Activated effector memory CD4-positive, alpha-beta T cell treated with Interleukin-2 at 50 U/mL for 16 hours (primary cell): ENCODE measurements at places on chromosomes 3 and 15.

DNA sequence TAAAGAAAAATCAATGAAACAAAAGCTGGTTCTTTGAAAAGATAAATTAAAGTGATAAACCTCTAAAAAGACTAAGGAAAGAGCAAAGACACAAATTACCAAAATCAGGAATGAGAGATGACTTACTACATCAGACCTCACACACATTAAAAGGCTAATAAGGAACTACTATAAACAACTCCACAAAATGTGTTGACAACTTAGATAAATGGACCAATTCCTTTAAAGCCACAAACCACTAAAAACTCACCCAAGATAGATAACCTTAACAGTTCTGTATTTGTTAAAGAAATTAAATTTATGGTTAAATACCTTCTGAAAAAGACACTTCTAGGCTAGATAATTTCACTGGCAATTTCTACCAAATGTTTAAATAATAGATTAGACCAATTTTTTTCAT is 170.4 kb downstream of the SMAD6 start:
- DNase-seq = no peak

- no peak for DNase-seq
Observed at GRCh38 chr3:9786825-9787669, 5.2 kb downstream of the TADA3 start.

- no peak for DNase-seq
Observed at GRCh38 chr3:45544717-45545296, 49.7 kb upstream of the LIMD1 start.

DNA sequence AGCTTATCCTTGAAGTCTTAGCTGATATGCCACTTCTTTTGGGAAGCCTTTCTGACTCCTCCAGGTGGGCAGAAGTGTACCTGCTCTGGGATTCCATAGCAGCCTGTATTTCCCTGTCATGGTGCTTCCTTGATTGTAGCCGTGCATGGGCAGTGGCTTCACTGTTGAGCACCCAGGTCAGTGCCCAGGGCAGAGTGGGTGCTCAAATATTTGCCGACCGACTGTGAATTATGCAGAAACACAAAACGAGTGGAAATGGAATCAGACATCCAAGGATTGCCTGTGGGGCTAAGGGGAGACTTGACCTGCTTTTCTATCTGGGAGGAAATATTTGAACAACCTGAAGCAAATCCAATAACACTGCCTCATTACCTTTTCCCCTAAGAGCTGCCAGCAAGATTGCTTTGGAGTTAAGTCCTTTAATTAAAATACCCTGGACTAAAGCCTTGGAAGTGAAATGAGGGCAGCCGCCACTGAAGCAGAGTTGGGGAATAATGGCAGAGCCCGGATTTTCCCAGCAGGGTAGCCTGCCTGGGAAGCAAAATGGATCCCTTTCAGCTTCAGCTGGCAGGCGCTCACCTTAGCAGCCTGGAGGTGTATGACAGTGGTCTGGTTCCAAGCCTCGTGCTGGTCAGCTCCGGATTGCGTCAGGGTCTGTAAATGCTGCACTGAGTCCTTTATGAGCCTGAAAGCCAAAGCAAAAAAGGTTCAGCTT is 14.9 kb downstream of the ACOX2 start:
- no peak for DNase-seq

- DNase-seq = no peak
Observed at GRCh38 chr3:40172560-40172959, 136.9 kb upstream of the EIF1B start.

DNA sequence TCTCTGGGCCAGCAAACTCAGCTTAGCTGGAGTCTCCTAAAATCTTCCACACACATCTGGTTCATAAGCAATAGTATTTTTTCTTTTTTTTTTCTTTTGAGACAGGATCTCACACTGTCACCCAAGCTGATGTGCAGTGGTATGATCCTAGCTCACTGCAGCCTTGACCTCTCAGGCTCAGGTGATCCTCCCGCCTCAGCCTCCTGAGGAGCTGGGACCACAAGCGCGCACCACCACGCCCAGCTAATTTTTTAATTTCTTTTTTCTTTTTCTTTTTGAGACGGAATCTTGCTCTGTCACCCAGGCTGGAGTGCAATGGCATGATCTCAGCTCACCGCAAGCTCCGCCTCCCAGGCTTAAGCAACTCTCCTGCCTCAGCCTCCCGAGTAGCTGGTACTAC is 34.3 kb downstream of the RNU5B-1 start:
- DNase-seq = no peak

DNA sequence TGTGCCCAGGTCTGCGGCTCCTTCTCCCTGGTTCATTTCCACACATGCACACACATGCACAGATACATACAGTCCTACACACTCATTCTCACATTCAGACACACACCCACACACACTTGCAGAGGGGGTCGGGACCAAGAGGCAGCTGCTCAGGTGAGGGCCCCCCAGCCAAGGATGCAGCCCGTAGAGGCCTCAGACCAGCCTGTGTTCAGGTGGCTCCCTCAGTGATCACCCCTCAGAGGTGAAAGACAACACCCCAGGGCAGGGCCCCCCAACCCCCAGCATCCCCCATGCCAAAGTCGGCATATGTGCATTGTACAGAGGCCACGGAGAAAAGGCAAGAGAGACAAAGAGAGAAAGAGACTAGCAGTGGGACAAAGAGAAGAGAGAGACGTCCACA is 5.9 kb upstream of the CORO2B start:
- DNase-seq = no peak

DNA sequence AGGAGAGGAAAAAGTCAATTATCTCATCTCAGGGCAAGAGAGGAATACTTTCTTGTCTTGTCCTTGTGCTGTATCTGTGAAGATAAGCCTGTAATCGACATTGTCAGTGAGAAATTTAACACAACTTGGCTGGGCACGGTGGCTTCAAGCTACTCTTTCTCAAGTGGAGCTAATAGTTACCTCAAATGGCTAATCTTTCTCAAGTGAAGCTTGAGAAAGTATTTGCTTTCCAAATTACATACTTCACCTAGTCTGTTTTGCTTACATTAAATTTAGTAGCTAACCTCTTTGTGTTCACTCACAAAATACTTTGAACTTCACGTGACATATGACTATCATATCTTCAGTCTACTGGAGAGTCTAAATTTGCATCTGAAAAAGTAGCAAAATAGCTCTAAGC is 48.3 kb upstream of the B3GALNT1 start:
- DNase-seq = no peak

DNA sequence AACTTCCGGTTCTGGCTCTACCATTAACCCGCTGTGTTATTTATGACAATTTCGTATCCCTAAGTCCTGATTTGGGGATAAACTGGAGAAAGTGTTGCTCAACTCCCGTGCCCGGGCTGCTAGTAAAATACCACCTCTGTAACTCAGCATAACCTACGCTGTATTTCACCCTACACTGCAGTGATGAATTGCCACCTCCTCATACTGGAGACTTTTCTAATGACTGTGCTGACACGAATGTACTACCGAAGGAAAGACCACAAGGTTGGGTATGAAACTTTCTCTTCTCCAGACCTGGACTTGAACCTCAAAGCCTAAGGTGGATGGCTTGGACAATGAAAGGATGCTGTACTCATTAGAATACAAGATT is 16.5 kb downstream of the SLC51A start:
- no peak for DNase-seq

DNA sequence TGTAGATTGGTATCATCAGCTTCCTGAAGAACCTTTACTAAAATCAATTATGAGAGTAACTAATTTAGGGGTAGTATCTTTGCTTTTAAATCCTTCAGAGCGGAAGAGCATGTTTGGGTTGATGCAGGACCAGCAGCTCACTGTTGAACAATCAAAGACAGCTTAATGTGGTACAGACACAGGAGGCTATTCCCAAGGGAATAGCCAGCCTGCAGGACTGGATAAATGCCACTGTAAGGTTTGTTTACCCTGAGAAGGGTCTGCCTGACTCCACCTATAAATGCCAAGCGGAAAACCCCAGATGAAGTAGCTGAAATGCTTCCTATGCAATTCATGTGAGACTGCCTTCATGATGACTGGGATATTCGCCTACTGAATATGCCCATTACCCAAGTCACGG is 16.0 kb upstream of the STAC start:
- no peak for DNase-seq

- no peak for DNase-seq
Observed at GRCh38 chr3:8555113-8555661, 53.6 kb downstream of the LMCD1 start.

DNA sequence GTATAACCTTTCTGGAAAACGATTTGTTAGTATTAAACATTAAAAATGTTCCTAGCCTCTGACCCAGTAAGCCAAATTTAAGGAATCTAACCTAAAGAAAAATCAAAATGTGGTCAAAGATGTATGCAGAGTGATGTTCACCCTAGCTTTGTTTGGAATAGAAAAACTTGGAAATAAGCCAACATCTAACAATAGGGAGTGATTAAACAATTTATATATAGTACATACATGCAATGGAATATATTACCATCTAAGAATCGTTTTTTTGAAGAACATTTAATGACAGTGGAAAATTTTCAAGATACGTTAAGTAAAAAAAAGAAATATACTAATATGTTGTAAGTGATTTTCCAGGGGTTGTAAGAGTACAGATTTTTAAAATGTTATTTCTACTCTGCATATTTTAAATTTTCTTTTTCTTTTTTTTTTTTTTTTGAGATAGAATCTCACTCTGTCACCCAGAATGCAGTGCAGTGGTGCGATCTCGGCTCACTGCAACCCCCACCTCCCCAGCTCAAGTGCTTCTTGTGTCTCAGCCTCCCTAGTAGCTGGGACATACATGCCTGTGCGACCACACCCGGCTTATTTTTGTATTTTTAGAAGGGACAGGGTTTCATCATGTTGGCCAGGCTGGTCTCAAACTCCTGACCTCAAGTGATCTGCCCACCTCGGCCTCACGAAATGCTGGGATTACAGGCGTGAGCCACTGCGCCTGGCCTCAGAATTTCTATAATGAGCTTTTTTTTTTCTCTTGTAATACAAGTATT is 54.9 kb downstream of the ANP32A start:
- no peak for DNase-seq

- no peak for DNase-seq
Observed at GRCh38 chr15:66565741-66566144, at the start of gene LCTL. Gene LCTL (minus strand): TSS chr15:66565998. CDS start chr15:66565365, 633 bp downstream.

DNA sequence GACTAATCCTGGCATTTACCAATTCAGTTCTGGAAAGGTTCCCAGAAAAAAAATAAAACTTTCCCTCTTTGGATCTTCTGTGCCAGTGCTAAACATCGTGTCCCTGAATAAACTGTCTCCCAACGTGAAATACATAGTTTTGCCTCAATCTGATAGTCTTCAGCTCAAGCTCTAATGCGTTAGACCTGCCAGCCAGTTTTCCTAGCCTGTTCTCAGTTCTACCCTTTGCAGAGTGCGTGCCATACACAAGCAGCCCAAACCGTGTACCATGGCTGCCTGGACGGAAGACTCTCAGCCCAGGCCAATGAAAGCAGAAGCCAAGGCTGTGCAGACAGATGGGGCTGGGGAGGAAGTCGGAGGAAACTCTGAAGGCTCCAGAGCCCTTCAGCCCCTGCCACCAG is 11.4 kb upstream of the OCA2 start:
- no peak for DNase-seq

DNA sequence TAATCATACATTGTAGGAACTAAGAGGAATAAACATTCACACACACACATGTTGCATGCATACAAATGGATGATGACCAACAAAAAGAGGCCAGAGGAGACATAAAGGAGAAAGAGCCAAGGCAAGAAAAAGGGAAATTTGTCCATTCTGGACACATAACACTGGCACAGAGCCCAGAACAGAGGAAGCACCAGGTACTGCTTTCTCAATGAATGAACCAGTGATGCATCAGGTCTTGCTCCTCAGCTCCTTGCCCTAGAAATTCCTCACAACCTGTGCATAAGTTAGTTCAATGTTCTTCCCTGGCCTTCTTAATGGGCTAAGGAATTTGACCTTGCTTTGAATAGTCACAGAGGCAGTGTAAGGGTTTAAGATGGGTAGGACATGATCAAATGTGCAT is 270.3 kb downstream of the ERC2 start:
- no peak for DNase-seq

DNA sequence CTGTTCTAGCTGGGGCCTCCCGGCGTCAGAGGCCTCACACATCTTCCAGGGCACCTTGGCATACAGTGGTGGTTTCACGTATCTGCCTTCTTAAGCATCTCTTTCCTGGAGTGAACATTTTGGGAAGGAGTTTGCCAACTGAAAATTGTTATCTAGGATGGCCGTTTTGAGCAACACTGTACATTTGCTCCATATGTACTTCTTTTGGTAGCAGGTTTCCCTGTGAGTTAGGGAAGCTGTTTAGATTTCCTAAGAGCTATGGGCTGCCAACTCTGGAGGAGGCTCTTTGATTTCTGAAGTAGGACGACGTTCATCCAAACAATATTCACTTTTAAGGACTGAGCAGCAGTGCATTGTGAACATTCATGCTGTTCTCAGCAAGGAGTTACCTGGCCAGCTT is 665.9 kb downstream of the SQOR start:
- no peak for DNase-seq

- peak; percentile 18 for DNase-seq
Observed at GRCh38 chr3:20055020-20055775, 15.0 kb downstream of the KAT2B start.

GRCh38 chr15:74571191-74571590 is 30.2 kb downstream of the ARID3B start:
- no peak for DNase-seq

- DNase-seq = no peak
Observed at GRCh38 chr15:65372787-65373067, 5.1 kb downstream of the IGDCC3 start.

DNA sequence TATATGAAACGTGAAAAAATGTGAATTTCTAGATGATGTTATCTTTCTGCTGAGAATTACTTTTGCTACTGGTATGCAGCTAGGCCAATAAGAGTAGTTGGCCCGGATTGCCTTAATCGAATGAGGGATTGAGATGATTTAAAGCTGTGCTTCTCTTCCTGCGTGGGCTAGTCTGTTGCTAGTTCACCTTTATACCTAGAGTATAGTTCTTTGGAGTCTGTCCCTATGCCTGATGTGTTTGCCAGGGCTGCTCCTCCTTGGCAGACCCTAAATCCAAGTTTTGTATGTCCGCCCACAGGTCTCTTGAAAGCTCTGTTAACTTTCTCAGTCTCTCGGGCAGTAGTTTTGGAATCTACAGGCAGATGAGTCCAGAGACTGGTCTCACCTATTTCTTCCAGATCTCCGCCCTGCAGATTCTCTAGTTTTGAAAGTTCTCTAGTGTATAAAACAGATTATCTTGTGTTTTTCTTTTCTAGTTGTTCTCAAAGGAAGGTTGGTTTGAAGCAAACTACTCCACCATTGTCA is 64.9 kb downstream of the MEF2A start:
- no peak for DNase-seq
